ENCODE measurements at places on chromosomes 2 and 18.
A peak's percentile ranks its signal among the peaks of the same experiment; 100 is the strongest.

DNA sequence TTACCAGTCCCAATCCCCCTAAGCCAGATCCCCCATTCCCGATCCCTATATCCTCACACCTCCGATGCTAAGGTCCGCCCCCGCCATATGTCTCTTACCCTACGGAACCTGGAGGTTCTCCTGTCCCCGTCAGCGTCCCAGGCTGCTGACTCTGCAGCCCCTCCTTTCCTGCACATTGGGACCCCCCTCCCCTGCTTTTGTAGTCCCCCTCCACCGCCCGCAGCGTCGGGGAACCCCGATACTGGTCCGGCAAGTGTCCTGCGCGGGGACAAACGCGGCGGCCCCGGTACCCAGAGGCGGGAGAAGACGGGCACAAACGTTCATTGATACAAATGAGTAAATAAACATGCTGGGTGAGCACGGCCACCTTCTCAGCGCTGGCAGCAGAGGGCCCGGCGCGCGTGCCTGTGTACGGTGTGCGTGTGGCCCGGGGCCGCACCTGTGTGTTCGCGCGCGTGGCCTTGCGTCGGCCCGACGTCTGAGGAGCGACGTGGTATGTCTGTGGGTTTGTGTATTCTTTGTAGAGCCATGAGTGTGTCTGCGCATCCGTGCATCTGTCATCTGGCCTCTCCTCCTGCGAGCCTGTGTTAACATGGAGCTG is 2.0 kb upstream of the CYP26B1 start:
- DNase-seq: no peak

DNA sequence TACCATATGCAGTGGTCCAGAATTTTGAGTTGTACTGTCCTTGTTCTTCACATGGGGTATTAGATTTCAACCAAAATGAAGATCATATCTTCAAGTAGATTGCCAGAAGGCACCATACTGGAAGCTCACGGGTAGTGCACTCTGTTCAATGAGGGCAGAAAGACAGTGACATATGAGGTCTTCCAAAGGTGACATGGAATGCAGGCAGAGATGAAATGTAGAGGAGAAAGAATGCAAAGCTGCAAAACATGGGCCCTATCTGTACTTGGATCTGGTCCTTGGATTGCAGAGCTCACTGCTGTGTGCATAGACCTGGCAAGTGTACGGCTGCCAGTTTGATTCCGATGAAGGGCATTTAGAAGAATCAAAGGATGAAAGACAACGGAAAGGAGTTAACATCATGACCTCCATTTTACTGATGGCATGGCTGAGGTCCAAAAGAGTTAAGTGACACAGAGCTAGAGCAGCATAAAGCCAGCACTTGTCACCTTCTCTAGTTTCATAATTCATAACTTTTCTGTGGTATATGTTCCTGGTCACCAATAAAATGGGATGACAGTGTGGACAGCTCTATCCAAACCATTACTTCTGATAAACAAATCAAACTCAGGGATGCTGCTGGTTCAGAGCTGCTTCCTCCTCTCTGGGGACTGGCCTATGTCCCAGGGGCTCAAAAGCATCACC is 64.7 kb downstream of the BCL2 start:
- DNase-seq: no peak

GRCh38 chr2:100141906-100142305 is 484 bp downstream of the AFF3 start:
- DNase-seq: no peak

GRCh38 chr2:173414823-173415322 is 60.2 kb downstream of the CDCA7 start:
- DNase-seq: no peak

- DNase-seq: no peak
Observed at GRCh38 chr2:2570871-2571270, 239.8 kb upstream of the MYT1L start.

DNA sequence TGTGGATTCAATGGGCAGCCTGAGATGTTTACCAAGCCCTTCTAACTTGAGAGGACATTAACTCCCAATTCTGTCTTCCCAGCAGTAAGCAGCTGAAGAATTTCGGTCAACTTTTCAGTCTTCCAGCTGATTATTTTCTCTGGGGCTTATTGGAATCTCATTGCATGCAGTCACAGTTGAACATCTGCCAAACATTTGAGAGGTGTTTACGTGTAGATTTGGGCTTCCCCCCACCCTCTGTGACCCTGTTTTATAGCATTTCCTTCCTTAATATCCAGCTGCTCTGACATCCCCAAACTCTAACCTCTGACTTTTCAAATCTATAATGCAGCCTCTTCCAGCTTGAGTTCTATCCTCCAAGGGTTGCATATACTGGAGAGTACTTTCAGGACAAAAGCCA is 16.5 kb upstream of the VIT start:
- no peak for DNase-seq

DNA sequence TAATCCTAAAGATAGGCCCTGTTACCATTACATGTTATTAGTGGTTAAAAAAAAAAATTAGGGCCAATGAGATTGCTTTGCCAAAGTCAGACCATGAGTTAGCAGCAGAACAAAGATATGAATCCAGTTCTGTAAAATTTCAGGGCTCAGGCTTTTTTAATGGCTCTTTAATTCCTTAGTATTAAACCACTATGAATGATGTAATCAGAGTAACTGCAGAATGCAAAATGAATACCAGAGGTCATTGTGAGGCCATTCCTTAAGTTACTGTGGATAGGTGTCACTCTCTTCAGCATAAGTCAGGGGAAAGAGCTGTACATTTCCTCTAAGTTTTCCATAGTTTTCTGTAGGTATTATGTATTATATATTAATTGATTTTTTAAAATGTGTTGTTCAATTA is 42.2 kb upstream of the TBR1 start:
- no peak for DNase-seq

- DNase-seq: no peak
Observed at GRCh38 chr2:212227755-212228154, 310.8 kb downstream of the ERBB4 start.

GRCh38 chr2:120680136-120680761 is 55.4 kb upstream of the GLI2 start:
- peak; percentile 71 for DNase-seq

DNA sequence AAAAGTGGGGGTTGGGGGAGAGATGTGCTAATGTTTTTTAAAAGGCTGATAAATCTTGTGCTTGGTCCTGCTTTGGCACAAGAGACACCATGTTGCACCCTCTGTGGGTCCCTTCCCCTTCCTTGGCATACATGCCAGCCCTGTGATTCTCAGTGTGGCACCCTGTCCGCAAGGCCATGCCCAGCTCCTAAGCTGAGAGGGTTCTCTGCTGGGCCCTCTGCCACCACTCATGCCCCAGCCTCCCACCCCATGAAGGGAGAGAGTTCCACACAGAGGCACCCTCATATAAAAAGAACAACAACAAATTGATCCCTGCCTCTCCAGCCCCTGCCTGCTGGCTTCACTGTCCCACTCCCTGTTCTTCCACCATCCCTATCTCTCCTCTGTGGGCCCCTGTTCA is 2.5 kb upstream of the ADCY3 start:
- DNase-seq: no peak

DNA sequence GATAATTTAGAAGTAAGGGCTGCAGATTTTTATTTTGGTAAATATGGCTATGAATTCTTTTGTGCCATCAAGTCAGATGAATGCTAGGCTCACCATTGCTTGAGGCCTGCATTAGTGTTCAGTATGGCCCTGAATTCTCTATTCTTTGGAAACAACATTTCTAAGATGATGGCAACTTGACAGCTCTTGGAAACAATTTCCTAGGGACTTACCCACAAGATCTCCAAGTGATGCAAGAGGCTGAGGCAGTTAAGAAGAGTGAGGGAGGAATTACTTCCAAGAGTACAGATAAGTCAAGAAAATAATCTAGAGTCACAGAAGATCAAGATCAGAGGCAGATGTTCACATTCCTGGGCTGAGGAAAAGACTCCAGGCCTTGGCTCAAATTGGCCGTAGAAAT is 129.1 kb downstream of the NRP2 start:
- DNase-seq: no peak

DNA sequence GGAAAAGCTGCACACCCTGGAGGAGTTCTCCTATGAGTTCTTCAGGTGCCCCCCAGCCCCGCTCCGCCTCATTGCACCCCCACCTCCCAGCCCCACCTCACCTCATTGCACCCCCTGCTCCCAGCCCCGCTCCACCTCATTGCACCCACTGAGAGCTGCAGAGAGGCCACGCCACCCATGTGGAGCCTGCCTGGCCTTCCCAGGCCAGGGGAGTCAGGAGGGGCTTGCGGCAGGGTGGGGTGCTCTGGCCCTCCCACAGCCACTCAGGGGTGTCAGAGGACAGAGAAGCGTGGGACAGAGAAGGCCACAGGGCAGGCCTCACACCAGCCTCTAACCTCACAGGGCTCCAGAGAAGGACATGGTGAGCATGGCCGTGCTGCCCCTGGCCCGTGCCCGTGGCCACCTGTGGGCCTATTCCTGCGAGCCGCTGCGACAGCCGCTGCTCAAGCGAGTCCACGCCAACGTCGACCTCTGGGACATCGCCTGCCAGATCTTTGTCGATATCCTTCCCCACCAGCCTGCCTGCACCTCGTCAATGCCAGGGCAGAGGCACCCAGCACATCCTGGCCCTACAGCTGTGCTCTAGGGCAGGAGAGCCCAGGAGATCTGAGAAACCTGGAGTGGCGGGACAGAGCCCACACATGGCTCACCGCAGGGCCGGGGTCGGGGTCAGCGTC is 15.0 kb upstream of the GPR17 start:
- DNase-seq: no peak

- DNase-seq: no peak
Observed at GRCh38 chr18:73283788-73284187, 416.0 kb upstream of the NETO1 start.

GRCh38 chr2:120453635-120453998 is 107.7 kb downstream of the INHBB start:
- DNase-seq: peak; percentile 15

DNA sequence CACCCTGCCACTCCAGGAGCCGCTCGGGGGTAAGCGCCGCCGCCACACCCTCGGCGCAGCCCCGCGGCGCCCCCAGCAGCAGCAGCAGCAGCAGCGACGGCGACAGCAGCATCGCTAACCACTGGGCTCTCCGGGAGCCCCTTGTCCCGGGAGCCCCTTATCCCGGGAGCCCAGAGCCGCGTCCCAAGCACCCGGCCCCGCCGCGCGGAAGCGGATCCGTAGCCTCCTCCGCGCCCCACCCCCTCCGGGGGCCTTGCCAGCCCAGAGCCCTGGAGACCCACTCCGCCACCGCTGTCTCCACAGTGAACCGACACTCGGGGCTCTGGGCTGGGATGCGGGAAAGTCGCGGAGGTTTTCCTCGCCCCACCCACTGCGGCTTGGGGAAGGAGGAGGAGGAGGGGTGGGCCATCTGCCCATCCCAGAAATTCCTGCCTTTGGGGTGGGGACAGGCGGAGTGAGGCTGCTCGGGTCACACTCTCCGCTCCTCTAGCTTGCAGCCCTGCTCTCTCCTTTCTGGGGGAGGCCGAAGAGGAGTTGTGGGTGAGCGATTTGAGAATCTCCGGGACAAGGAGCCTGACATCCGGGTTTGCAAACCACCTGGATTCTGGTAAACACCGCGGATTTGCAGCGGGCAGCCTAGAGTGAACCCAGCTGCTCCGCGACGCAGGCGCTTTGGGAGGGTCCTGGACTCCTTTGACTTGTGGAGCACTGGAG is at the start of gene PLA2R1:
Gene PLA2R1 (minus strand): TSS at position 324 of the 714 bp plus-strand sequence. CDS start 212 bp downstream, at position 112.
- no peak for DNase-seq

DNA sequence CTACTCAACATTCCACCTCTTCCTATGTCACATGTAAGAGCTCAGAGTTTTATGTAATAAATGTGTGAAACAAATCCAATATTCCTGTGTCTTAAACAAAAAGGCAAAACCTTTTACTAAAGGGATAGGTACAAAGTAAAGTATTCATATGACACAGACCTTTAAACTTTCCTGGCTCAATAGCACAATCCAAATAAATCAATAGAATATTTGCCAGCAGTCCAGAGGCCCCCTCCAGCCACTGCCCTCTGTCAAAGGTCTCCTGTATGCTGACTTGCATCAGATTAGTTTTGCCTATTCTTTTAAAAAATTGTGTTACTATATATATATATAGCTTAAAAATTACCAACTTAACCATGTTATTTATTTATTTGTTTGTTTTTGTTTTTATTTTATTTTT is 17.7 kb upstream of the PHLPP1 start:
- DNase-seq: no peak

- DNase-seq: no peak
Observed at GRCh38 chr2:61762292-61762691, 91.6 kb downstream of the FAM161A start.

DNA sequence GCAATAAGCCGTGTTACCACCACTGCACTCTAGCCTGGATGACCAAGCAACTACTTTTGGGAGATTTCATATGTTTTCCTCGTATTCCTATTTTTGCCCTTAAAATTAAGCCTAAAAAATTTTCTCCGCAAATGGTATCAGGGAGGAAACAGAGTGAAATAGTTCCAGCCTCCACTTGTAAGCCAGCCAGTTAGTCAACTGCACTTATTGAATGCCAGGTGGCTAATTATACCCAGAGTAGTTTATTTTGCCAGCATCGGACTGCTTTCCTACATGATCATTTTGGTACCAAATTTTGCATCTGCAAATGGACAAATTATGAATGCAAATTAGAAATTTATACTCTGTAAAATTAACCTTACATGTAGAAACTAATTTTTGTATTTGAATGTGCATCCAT is 90.2 kb upstream of the ARHGAP28 start:
- no peak for DNase-seq

- no peak for DNase-seq
Observed at GRCh38 chr2:229578052-229578846, 136.1 kb downstream of the DNER start.

DNA sequence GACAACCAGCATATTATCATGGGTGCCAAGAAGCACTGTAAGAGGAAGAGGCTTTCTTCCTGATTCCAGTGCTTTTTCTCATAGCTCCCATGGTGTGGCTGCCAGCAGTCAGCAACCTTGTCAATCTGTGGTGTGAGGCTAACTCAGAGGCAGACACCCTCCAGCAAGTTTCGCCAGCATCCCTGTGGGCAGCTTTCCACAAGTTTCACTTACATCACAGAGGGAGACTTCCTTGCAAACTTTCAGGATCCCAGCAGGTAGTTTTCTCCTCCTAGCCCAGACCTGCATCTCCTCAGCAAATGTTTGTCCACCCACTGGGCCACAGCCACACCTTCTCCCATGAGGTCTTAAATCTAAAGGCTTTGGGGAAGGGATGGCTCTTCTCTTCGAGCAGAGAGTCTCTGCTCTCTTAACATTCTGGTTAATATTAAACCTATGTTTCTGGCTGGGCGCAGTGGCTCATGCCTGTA is 9.1 kb downstream of the DNAH7 start:
- no peak for DNase-seq

DNA sequence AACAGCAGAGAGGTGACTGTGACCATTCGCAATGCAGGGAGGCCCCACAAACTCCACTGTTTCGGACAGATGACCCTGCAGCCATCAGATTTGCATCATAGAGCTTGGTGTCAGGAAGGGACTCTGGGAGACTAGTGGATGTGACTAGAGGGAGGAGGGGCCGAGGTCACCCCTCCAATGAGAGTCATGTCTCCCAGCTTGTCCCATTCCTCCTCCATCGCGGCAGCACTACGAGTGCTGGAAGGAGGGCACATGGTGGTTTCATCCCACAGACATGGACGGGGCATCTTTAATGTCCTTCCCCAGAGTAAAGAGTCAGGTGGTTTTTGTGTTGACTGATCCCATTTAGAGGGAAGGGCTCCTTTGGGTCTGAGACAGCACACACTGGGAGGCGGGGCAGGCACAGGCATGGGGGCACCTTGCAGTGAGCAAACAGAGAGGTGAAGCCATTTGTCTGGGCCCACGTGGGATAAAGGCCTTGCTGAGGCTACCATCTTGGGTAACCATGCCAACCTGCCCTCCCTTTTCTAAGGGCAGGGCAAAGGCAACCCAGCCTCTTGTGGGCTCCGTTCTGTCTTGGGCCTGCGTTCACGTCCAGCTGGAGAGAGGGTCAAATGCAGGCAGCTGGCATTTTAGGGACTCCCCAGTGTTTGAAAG is 208.1 kb downstream of the ASB1 start:
- no peak for DNase-seq

Measured in posterior cingulate gyrus (tissue), 11 donors.